ENCODE measurements at places on chromosomes 2 and 18.

GRCh38 chr2:96099861-96100798 lies 16.2 kb downstream of the ADRA2B start:
- no peak for DNase-seq

DNA sequence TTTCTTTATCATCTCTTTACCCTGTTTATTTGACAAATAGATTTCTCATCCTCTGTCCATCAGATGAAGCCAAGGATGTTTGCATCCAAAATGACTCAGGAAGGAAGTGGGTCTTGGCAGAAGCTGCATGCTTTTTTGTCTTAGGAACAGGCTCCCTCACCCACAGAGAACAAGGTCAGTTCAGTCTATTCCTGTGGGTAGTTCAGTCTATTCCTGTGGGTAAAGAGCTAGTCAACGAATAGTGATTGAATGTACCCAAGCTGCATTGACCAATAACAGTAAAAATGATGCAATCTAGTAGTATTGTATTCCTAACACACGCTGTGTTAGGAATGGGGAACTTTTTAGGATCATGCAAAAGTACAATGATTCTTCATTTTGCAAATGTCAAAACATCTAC lies 290.8 kb upstream of the TANK start:
- no peak for DNase-seq

GRCh38 chr18:43067570-43067969 lies 47.9 kb downstream of the RIT2 start:
- no peak for DNase-seq

DNA sequence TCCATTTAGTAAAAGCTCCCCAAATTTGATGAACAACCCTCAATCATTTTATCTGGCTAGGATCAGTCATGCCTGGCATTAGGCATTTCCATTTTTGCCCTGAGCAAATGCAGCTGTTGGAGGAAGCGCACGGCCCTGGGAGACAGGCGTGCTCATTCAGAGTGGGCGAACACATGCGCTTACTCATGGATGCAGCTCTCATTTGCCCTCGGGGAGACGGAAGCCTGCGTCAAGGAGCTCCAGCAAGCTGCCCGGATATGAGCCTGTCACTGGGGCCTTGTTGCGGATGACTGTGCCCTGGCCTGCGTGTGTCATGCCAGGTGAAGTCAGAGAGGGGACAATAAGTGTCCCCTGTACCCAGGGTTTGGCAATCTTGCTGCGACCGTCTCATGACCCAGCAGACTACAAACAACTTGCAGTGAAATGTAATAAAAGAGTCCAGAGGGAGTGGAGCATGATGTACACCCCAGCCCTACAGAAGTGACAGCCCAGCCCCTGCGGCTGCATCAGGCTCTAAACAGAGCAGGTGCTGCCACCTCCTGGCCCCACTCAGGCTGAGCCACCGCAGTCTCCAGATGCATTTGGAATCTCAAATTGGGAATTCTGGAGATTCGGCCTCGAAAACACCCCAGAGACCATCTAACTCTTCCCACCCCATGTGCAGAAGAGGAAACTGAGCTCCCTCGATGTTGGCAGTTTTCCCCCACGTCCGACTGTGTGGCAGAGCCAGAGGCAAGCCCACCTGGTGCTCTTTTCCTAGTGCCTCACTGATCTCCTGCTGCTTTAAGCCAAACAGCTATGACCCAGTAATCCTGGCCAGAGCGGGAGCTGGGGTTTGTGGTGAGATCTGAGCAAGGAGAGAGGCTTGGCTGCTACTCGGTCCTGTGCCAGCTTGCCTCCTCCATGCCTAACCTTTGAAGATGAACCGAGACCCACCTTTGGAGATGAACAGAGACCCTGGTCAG lies 105.0 kb upstream of the ALK start:
- DNase-seq, result no peak

DNA sequence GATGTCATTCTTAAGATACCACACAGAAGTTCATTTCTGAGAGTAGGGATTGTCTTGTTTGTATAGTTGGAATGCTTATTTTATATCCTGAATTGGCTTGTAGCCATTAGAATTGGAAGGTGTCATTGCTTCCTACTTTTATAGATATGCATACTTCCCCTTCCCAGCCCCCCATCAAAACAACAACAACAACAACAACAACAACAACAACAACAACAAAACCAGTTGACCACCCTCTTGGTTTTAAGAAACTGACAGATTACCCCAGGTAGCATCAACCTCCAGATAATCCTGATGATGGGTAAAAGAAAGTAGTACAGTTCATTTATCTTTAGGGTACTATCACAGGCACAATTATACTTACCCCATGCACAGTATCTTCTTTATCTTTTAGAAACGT lies 20.0 kb downstream of the PHLPP1 start:
- DNase-seq, result no peak

GRCh38 chr2:236945431-236946016 lies 140.2 kb upstream of the COPS8 start:
- no peak for DNase-seq

- DNase-seq, result no peak
Measured at GRCh38 chr2:98118161-98118560, 31.2 kb downstream of the VWA3B start.
